ENCODE measurements at places on chromosomes 16 and 17.

DNA sequence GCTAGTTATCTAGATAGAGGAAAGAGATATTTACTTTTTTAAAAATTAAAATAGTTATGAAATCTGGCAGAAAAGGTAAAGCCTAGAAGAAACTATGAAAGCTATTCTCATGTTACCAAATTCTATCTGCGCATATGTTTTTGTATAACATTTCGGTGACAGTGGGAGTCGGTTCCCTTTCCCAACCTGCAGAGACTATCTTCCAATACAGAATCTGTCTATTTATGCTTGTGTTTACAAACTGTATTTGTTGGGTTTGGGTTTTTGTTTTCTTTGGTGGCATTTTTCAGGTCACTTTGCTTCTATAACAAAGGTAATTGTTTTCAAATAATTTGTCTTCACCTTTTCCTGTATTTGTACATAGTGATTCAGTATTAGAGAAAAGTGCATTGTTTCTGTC lies 69.8 kb downstream of the YPEL2 start:
- no peak for DNase-seq

GRCh38 chr16:1367486-1368174 lies 15.9 kb downstream of the GNPTG start:
- no peak for DNase-seq

DNA sequence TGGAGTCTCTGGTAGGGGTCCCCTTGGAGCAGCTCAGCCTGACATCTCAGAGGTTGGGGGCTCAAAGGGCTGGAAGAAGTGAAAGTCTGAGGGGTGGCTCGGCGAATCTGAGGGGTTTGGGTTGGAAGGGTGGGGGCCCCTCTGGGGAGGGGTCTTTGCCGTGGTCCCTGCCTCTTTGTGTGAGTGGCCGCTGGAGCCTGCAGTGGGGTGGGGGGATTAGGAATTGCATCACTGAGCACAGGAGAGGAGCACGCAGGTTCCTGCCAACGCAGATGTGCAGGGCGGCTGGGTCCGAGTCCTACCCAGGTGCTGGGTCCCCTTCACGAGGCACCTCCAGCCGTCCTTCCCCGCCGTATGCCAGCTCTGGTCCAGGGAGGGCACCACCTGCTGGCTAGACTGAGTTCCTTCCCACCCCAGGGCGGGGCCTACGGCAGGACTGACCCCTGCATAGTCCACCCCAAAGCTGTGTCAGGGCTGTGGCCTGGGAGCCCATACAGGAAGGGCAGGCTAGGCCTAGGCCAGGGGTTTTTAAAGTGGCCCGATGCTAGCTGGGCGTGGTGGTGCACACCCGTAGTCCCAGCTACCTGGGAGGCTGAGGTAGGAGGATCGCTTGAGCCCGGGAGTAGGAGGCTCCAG lies 9.9 kb downstream of the FMNL1 start:
- DNase-seq = no peak

DNA sequence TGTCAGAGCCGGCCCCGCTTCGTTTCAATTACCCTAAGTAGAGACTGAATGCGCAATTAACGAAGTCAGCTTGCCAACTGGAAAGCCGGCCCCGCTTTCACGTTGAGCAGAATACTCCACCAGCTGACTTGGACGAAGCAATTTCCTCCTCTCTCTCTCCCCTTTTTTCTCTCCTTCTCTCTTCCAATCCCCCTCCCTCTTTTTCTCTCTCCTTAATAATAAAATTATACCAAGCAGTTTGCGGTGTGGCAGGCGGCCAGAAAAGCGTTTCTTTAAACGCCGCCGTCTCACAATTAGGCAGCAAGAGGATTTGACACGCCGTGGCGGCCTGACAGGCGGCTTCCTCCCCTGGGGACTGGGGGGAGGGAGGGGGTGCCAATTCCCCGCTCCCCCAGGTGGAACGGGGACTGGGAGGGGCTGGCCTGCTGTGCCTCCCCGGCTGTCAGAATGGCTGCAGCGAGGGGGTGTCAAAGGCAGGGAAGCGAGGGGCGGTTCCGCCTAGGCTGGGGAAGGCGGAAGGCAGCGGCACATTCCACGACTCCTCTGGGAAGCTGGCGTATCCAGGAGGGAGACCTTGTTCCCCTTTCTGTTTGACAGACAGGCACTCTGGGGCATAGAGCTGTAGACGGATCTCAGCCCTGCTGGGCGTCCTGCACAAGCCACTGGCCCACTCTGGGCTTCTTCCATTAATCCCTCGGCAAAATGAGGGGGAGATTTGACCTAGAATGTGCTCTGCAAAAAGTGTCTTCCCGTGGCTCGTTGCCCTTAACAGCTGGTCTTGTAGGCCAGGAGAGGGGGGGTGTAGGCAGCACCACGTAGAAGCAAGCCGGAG lies 52.7 kb downstream of the SREBF1 start:
- no peak for DNase-seq

GRCh38 chr16:1786242-1787055 lies 3.7 kb downstream of the NUBP2 start:
- no peak for DNase-seq

- DNase-seq = no peak
Measured at GRCh38 chr17:69179227-69179952, 37.7 kb upstream of the ABCA6 start.

DNA sequence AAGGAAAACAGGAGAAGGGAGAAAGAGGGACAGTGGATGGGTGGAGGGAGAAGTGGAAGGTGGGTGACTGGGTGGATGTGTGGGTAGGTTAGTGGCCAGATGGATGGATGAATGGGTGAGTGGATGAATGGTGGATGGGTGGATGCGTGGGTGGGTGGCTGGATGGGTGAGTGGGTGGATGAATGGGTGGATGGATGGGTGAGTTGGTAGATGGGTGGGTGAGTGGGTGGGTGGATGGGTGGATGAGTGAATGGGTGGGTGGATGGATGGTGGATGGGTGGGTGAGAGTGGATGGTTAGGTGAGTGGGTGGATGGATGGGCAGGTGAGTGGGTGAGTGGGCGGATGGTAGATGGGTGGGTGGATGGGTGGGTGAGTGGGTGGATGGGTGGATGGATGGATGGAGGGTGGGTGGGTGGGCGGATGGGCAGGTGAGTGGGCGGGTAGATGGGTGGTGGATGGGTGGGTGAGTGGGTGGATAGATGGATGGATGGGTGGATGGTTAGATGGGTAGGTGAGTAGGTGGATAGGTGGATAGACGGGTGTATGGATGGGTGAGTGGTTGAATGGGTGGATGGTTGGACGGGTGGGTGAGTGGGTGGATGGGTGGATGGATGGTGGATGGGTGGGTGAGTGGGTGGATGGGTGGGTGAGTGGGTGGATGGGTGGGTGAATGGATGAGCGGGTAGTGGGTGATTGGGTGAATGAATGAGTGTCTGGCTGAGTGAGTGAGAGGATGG lies 702 bp upstream of the MARVELD3 start:
- no peak for DNase-seq

DNA sequence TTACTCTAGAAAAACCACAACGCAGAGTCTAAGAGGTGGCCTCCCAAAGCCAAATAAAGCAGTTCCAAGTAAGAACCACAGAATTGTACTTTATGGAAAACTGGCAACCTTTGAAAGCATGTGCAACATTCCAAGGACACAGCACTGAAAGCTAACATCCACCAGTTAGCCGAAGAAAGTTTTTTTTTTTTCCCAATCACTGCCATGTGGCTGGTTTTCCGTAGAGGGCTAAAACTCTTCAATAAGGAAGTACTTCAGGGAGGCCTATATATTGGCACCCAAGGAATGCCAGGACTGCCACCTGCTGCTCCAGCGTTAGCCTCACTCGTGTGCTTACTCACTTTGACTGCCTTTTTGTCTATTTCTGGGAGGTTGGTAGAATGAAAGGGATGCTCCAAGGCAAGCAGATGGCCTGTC lies 25.2 kb downstream of the CEP95 start:
- DNase-seq = no peak

DNA sequence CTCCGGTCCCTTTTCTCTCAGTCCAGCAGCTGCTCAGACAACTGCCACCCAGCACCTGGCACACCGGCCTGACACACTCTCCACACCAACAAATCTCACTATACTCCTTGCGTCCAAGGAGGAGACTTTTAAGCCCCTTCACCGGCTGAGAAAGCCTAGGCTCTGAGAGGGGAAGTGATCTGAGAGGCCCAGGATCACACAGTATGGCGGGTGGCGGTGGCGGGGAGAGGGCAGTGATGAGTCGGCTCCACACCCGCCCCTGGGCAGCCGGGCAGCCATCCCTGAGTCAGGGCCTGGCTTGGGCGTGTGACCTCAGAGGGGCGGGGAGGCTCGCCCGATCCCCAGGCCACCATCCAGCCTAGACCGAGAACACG lies 569 bp downstream of the FLII start:
- peak; percentile 44 for DNase-seq

- no peak for DNase-seq
Measured at GRCh38 chr16:54630284-54630967, 300.2 kb upstream of the IRX5 start.

GRCh38 chr17:67058036-67058435 lies 13.7 kb downstream of the CACNG1 start:
- DNase-seq = no peak

DNA sequence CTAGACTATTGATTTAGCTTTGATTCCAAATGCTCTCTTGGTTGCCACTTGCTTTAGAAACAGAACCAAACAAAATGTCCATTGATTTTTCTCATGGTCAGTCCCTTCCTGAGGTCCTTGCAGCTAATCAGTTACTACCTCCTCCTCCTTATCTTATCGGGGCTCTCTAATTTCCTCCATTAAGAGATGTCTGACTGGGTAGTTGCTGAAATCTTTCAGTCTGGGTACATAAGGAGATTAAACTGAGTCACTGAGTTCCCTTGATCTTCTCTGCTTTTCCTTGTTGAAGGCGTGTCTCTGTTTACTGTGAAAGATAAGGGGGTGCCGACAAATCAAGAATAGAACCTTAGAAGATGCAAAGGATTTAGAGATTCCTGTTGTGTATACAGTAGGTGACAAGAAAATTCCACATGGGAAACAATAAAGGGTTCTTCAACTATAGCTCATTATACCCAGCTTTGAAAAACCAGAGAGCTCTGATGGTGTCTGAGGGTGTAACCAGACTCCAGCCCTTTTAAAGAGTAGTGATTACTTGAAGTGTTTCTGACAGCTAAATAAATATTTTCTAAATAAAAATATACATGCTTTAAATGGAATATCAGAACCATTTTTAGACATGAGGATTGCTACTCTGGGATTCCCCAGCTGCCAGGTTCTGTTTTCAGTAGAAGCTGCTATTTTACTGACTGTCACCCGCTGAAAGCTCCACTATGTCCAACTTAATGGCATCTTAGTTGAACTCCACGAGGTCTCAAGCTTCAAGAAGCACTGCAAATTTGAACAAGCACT lies 791.3 kb upstream of the SOX9 start:
- no peak for DNase-seq

- no peak for DNase-seq
Measured at GRCh38 chr16:67653789-67654402, 6.2 kb downstream of the ACD start.

- no peak for DNase-seq
Measured at GRCh38 chr17:18195246-18195645, 11.6 kb downstream of the ALKBH5 start.

GRCh38 chr17:57484081-57484666 lies 227.9 kb downstream of the MSI2 start:
- DNase-seq = no peak

DNA sequence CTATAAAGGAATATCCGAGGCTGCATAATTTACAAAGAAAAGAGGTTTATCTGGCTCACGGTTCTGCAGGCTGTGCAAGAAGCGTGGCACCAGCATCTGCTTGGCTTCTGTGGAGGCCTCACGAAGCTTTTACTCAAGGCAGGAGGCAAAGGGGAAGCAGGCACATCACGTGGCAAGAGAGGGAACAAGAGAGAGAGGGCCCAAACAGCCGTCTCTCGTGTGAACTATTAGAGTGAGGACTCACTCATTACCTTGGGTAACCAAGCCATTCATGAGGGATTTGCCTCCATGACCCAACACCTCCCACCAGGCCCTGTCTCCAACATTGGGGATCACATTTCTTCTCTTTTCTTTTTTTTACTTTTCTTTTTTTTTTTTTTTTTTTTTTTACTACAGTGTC lies 7.5 kb upstream of the ALKBH5 start:
- no peak for DNase-seq

DNA sequence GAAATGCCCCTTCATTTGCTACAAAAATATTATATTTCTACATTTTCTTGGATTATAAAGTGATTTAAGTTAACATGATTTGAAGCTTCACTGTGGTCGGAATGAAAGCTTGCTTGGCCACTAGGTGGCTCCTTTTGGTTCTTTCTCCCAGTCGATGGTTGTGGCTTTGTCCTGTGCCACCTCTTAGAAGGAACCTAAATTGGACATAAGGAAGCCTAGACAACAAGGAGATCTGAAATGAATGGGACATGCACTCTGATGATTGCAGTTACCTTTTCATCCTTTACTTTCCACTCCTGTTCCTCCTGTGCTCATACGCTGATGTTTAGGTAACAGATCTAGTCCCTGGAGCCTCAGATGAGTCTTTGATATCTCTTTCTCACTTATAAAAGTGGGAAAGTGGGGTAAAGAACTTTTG lies 39.2 kb downstream of the FTO start:
- DNase-seq = peak; percentile 6

GRCh38 chr16:10511829-10512228 lies 68.6 kb downstream of the EMP2 start:
- DNase-seq = peak; percentile 52

- peak; percentile 52 for DNase-seq
Measured at GRCh38 chr16:69329369-69330285, 761 bp downstream of the PDF start.

DNA sequence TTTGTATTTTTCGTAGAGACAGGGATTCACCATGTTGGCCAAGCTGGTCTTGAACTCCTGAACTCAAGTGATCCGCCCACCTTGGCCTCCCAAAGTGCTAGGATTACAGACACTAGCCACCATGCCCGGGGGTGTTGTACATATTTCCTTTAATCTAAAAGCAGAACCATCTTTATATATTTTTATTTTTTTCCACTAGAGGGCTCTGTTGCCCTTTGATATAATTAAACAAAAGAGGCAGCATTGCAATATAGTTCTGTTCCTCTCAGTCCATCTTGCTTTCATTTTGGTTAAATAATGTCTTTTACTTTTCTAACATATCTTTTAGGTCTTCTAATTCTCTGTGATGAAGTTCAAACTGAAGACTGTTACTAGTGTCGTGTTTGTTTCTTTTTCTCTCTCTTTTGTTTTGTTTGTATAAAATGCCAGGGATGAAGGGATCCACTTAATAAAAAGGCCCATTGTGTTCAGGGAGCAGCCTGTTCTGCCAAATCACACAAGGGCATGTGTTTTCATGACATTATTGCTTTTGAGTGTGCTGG lies 23.4 kb downstream of the WWOX start:
- no peak for DNase-seq

- DNase-seq = no peak
Measured at GRCh38 chr16:50202926-50203624, 50.0 kb downstream of the TENT4B start.
